BJ (cell line): ENCODE measurements at places on chromosomes 7 and 10. TPM values are rescaled to one million over a fixed set of nuclear protein-coding genes. Genes with fewer than 3 reads are reported as not detected.

Gene CTTNBP2
- polyA plus RNA-seq, result 0.34 and 0.37 TPM in 2 replicates

DNA sequence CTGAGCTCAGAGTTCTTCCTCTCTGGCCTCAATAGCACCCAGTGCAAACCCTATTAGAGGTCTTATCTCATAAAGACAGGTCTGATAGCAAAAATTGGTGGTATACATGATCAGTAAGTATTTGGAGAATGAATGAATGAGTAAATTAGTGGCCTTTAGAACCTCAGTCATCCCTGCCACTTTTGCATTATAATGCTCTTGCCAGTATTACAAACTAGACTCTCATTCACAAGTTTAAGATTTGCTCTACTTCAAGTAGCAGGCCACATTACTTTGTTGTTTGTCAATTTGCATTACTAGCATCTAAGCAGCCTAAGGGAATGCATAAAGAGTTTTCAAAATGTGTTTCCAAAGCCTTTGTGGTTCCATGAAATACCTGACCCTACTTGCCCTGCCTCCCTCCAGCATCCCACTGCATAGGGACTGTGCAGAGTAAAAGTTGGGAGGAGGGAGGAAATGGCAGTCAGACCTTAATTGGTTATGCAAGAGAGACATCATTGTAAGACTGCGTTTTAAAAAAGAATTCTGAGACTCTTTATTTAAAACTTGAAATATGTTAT, 21.3 kb downstream of the TSPAN12 start:
- no peak for DNase-seq

- peak; percentile 53 for DNase-seq
Observed at GRCh38 chr7:80781561-80781979, 137.3 kb downstream of the SEMA3C start.

- DNase-seq, result no peak
Observed at GRCh38 chr7:92758796-92759431, 77.5 kb downstream of the CDK6 start.

- DNase-seq, result no peak
Observed at GRCh38 chr10:29205787-29206186, 83.1 kb upstream of the LYZL1 start.

DNA sequence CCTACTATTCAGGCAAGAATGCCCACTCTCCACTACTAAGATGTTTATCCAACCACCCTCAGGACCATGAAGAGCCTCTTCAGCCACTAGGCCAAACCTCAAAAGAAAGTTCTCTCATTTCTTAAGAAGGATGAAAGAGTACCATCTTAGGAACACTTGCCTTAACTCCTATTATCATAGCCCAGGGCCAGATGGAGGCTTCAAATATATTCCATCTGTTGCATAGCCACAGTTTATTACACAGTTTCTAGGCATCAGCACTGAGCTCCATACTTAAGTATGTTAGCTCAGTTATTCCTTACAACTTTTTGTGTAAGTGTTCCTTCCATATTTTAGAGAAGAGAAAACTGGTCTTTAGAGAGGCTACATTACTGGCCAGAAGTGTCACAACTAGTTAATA, 37.4 kb upstream of the YAE1 start:
- no peak for DNase-seq

- no peak for DNase-seq
Observed at GRCh38 chr10:99659868-99660366, 608 bp downstream of the ENTPD7 start.

- no peak for DNase-seq
Observed at GRCh38 chr7:32102432-32102873, 32.2 kb upstream of the PDE1C start.

DNA sequence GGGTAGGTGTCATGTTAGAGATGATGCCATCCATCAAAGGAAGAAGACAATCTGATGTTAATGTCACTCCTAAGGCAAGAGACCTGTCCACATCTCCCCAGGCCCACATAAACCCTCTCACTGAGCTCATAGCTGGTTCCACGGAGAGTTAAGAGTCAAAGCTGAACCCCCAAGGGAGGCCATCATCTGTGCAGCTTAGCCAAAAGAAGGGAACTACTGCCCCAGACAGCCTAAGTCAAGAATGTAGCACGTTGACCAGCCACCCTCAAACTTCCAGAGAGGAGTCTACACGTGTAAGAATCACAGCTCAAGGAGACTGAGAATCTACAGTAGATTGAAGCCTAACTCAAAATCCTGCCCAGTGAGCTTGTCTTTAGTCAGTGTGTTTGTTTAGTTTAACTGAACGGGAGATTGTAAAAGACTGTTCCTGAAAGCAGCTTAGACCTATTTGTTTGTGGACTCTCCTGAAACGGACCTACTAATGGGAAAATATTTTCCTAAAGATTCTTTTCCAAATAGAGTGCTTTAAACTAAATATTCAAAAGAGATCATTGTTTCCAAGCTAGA, 192.7 kb upstream of the NFE2L3 start:
- DNase-seq, result no peak

DNA sequence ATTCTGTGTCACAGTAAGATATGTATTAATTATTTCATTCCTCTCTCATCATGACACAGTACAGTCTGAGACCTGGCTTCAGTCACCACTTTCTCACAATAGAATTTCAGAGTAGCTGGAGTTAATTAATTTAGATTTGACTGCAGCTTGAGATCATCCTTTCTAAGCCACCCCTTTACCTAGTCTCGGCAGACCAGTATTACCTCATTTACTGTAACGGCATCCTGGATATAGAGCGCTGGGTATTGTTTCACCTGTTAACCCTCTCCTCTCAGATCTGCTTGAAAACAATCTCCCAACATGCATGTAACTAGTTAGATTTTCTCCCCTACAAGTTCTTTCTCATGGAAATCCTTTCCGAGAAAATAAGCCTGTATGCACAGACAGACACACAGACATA, 1057.5 kb downstream of the GATA3 start:
- DNase-seq, result no peak

DNA sequence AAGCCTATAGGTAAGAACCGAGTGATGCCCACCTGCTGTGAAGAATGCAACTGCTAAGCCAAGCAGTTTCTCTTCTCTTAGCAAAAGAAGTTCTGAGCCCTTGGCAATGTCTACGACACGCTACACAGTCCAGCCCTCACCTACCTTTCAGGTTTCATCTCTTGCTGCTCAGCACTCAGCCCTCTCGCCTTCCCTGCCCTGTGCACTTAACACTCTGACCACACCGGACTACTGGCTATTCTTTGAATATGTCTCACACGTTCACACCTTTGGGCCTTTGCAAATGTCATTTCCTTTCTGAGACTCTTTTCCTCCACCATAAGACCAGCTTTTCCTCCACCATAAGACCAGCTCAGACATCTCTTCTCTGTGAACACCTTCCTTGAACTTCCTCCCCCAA, 67.0 kb upstream of the ITGB1 start:
- DNase-seq, result no peak
